Suprapubic skin (tissue), 4 donors: ENCODE measurements at places on chromosomes 6 and 20. TPM values are rescaled to one million over a fixed set of nuclear protein-coding genes. Genes with fewer than 3 reads are reported as not detected.
A peak's percentile ranks its signal among the peaks of the same experiment; 100 is the strongest.

DNA sequence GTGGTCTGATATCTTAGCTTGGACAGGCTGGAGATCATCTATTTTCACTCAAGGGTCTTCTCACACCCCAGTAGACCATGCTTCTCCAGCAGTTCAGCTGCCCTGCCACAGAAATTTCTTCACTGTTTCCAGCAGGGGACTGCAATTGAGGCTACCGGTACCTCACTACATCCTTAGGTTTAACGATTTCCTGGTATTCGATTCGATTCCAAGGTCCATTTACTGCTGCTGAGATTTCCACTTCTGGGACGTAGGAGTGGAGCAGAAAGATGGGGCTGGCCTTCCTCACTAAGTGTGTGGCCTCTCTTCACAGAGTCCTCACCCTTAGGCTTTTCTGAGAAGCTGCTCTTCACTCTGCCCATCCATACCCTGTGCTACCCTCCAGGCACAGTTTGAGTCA is 6.2 kb downstream of the VPS16 start:
- no peak for DNase-seq

DNA sequence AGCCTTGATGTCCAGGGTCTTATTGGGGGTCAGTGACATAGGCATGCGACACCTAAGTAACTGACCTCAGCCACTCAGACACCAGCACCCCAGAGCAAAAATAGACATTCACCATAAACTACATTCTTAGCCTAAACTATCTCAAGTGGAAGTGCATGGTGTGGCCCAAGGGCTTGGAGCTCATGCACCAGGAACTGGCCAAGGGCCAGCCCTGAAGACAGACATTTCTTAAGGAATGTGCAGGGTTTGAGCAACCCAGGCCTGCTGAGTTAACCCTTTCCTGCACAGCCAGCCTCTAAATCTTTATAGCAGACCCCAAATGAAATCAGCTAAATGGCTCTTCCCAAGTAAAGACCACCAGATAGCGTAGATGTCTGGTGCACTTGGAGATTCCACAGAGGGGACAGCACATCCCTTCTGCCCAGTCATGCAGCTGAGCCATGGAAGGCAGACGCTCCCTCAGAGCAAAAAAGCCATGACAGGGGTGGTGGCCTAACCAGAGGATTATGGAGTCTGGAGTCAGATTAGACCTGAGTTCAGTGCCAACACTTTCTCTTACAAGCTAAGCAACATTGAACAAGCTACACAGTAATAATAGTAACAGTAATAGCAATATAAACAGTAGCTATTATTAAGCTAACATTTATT is 222.6 kb downstream of the ZMYND8 start:
- DNase-seq: no peak

DNA sequence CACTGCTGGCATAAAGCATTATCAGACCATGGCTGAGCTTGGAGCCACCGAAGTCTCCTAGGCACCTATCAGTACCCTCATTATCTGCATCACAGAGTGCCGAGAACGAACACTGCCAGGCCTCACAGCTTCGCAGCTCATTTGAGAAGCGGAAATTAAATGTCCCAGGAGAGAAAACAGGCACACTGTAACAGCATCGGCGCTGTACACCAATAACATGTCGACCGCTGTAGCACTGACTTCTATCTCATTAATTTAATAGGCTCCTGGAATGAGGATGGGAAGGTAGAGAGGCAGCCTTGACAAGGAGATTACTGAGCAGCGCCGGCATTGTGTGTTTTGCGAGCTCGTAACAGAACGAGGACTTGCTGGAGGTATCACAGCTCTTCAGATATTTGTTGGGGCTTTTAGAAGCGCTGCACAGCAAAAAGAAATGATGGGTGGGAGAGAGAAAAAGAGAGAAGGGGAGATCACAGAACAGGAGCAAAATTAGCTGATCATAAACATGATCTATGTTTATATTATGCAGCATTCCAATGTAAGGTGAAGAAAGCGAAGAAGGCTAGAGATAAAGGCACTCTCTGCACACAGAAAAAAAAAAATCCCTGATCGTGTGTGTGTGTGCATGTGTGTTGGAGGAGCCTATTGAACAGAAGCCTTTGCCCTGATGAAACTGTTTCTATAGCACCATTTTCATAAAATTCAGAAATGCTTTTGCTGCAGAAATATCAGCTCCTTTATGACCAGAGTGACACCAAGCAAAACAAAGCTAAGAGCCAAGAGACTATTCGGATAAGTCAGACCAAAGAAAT is 29.2 kb downstream of the ID4 start:
- DNase-seq: no peak

- no peak for DNase-seq
Observed at GRCh38 chr6:167095888-167096287, 27.0 kb upstream of the CCR6 start.

GRCh38 chr6:15335916-15336315 is 90.0 kb downstream of the JARID2 start:
- no peak for DNase-seq

DNA sequence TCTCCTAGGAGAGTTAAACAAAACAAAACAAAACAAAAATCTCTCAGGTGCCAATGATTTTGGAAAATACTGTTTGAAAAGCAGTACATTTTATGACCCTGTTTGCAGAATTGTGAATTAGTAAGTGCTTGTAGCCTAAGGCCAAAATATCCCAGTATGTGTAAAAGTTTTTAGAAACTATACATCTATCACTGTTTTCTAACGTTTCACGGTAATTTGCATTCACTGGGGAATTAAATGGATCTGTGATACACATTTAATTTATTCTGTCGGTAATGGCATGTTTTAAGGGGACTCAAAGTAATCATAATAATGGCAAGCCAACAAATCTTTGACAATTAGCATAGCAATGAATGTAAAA is 95.6 kb upstream of the FAM184A start:
- DNase-seq: no peak

GRCh38 chr20:42678895-42679294 is 510.8 kb downstream of the PTPRT start:
- DNase-seq: no peak

DNA sequence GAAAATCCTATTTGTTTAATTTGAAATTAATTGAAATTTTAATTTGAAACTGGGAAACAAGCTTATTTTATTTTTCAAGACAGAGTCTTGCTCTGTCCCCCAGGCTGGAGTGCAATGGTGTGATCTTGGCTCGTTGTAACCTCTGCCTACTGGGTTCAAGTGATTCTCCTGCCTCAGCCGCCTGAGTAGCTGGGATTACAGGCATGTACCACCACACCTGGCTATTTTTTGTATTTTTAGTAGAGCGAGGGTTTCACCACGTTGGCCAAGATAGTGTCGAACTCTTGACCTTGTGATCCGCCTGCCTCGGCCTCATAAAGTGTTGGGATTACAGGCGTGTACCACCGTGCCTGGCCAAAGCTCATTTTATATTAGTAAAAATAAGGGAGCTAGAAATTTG is 4.2 kb downstream of the SRSF3 start:
- DNase-seq: peak; percentile 18

- no peak for DNase-seq
Observed at GRCh38 chr6:37785663-37786270, 33.8 kb upstream of the ZFAND3 start.

- DNase-seq: no peak
Observed at GRCh38 chr20:38882600-38882999, 43.6 kb upstream of the FAM83D start.

GRCh38 chr6:29742127-29742526 is 18.9 kb downstream of the HLA-F start:
- DNase-seq: no peak

- DNase-seq: no peak
Observed at GRCh38 chr6:75791881-75792280, 42.8 kb downstream of the MYO6 start.

DNA sequence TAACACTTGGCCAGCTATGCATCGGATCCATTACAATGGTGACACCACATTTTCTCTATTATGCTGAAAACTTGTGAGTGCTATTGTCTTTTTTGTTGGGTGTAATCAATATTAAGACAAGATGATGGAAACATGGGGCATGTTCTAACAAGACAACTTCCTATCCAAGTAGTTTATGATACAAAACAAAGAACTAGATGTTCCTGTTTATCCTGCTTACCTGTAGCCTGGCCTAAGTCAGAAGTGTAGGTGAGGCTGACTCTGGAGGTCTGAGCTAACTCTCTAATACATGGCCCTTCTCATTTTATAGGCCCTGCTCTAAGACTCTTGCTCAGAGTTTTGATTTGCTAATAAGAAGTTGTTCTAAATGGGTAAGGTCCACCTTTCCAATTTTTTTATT is 242.4 kb upstream of the STXBP5 start:
- no peak for DNase-seq

GRCh38 chr20:63042448-63043071 is 35.8 kb upstream of the BHLHE23 start:
- no peak for DNase-seq

- no peak for DNase-seq
Observed at GRCh38 chr6:46129291-46129628, 529 bp upstream of the ENPP4 start.

GRCh38 chr20:34006619-34007018 is 12.9 kb downstream of the RALY start:
- DNase-seq: no peak

The PRSS35 gene
- not detected for total RNA-seq

The SCGN gene
- not detected for total RNA-seq

The VARS1 gene
- 58.8 TPM for total RNA-seq

The DNAJC5 gene
- total RNA-seq: 62.0 TPM

The EPPIN gene
- total RNA-seq: not detected

The SLC22A1 gene
- not detected for total RNA-seq
